Stimulated activated CD4-positive, alpha-beta T cell treated with anti-CD3 and anti-CD28 coated beads, Interleukin-1b, Interleukin-23, amount 100 ng/mL, for 1 hour (primary cell): ENCODE measurements at places on chromosomes 3 and 15.

GRCh38 chr15:51121631-51122225 lies 27.0 kb upstream of the TNFAIP8L3 start:
- DNase-seq = no peak

GRCh38 chr3:29610781-29611180 lies 329.9 kb downstream of the RBMS3 start:
- DNase-seq = no peak

- no peak for DNase-seq
These were observed 82.9 kb downstream of the EOMES start for GRCh38 chr3:27639271-27639670.

GRCh38 chr3:77539014-77539413 lies 499.1 kb downstream of the ROBO2 start:
- DNase-seq = no peak

DNA sequence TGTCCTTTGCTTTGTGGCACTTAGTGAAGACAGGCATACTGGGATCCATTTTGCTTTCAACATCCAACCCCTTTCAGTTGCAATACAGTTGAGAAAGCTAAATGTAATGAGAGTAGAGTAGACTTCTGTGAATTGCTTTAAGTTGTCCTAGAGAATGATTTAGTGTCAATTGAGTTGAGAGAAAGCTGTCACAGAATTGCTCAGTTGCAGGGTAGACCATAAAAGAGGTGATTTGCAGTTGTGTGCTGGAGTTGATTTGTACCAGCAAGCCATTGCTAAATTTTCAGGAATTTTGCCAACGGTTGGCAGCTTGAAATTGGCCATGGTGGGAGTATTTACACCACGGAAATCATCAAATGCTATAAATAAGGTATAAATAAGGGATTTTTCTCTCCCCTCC lies 2.2 kb downstream of the ABHD5 start:
- no peak for DNase-seq

GRCh38 chr3:50602595-50603191 lies 8.9 kb downstream of the CISH start:
- DNase-seq = no peak

- no peak for DNase-seq
These were observed 102.9 kb downstream of the PDZRN3 start for GRCh38 chr3:73521734-73522336.

DNA sequence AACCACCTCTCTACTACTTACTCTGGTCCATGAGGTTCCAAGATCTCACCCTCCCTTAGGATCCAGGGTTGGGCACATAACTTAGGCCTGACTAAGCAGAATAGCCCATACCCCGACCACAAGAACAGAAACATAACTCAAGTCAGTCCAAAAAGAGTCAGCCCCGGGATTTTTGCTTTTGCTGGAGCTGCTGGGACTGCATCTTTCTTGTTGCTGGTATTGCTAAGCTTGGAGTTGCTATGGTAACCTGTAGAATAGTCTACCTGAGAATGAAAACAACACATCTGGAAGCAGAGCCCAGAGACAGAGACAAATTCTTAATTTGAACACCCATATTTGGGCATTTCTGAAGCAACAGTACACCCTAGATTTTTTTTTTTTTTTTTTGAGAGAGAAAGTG lies 6.5 kb downstream of the RUBCN start:
- no peak for DNase-seq

GRCh38 chr15:67039384-67040075 lies 25.9 kb upstream of the SMAD3 start:
- DNase-seq = no peak

- no peak for DNase-seq
These were observed 168.4 kb upstream of the BCL6 start for GRCh38 chr3:187913617-187914033.

DNA sequence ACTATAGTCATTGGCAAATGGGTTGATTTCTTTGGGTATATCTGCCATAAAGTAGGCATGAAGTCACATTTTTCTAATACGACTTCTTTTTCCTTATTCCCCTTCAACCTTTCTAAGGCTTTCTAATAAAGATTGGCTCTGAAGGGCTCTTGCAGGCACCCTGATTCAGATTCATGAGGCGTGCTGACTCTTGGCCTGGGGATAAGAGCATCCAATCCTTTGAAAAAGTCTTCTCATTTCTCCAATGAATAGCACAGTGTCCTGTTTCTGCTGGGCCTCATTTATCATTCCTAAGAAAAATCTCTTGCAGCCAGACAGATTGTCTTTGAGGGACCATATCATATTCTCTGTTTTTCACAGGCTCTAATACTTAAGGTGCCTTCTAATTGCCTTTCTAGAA lies 32.3 kb upstream of the BNIP2 start:
- no peak for DNase-seq
